ENCODE measurements at places on chromosomes 1 and 21.
A peak's percentile ranks its signal among the peaks of the same experiment; 100 is the strongest.

DNA sequence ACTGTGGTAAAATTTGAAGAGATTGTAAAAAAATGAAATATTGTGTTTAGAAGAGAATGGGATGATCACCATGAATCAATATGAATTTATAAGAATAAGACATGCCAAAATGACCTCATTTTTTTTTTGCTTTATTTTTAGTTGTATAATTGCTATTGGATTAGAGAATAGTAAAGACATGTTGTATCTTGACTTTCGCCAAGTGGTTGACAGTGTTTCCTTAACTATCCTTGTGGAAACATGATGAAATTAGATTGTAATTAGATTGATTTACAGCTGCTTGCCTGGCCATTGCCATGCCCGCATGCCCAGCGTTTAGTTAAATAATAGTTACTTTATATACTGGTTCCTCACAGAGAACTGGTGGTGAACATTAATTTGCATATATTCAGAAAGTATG, 154.9 kb downstream of the MAGI3 start:
- no peak for DNase-seq

DNA sequence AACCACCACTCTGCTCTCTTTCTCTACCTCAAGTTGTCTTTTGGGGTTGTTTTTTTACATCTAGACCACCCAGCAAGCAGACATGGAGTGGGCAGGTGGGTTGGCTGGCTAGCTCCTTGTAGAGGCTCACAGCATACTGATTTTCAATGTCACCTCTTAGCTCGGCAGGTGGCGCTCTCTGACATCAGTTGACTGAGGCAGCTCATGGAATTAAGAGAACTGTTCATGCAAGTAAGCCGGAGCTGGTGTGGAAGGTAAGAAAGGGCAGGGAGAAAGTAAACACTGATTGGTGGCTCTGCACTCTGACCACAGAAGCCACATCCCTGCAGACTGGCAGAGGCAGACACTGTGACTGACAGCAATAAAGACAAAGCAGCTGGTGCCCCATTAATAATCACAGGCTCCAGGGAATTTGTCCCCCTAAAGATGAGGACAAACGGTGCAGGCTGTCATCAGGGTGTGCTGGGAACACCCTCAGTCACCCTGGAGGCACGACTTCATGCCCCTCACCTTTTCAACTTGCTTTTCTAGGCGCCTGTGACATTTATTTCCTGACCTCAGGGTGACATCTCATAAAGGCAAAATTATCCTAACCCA, 226.8 kb downstream of the LMX1A start:
- DNase-seq, result peak; percentile 8

DNA sequence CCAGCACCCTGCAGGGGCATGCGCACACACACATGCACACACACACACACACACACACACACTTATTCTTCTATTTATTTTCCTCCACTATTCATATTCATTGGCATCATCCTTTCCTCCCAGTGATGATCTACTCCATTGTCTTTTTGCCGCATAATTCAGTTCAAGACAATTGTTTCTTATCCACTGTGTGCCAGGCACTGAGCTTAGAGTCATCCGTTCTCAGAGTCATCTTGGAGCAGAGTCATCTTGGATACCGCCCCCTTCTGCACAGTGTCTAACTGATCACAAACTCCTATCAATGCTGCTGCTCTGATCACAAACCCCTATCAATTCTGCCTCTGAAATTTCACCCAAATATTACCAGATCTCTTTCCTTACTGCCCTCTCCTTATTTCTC, 102.8 kb upstream of the PROX1 start:
- no peak for DNase-seq

GRCh38 chr1:206882555-206882954, 14.7 kb upstream of the IL24 start:
- DNase-seq, result no peak

DNA sequence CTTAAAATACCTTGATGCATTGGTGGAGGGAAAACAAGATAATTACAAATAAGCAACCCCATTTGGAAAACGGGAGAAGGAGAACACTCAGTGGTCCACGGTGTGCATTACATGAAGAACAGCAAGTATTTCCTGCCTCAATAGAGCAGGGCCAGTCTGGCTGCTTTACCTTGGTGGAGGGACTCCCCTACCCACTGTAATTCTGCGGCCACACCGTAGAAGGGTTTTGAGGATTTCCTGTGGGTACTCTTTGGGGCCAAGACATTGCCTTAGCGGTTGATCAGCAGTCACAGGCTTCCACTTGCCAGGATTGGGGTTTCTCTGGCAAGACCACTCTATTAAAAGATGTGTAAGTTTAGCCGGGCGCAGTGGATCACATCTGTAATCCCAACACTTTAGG, 16.3 kb upstream of the TMEM54 start:
- DNase-seq, result no peak

DNA sequence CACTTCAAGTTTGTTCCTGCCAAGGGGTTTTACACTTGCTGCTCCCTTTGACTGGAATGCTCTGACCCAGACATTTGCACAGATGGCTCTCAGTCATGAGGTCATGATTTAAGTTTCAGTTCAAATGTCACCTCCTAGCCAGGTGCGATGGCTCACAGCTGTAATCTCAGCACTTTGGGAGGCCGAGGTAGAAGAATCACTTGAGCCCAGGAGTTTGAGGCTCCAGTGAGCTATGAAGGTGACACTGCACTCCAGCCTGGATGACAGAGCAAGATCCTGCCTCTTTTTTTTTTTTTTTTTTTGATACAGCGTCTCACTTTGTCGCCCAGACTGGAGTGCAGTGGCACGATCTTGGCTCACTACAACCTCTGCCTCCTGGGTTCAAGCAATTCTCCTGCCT, 4.5 kb upstream of the ZMYM4 start:
- DNase-seq, result no peak

DNA sequence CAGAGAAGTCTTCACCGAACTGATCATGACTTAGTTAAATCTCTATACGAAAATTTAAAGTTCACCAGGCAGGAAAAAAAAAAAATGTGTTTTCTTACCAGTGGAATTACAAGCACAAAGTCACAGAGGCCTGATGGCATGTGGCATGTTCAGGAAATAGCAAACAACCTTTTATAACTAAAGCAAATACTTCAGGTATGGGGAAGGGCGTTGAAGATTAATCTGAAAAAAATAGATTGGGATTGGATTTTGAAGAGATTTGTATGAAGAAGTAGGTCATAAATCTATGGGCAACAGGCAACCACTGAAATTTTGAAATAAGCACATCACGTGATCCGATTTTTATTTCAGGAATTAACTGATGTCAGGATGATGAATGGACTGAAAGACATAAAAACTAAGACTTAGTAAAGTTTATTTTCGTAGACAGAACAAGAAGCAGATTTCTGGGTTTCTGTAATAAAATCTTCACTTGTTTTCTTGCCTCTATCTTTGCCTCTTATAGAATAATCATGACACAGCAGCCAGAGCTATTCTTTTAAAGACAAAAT, 295.9 kb upstream of the ADGRL4 start:
- DNase-seq, result no peak

GRCh38 chr1:111476761-111477309, 3.1 kb downstream of the C1orf162 start:
- DNase-seq, result peak; percentile 39

- DNase-seq, result no peak
These were observed 4.3 kb upstream of the OR10X1 start for GRCh38 chr1:158583962-158584361.

DNA sequence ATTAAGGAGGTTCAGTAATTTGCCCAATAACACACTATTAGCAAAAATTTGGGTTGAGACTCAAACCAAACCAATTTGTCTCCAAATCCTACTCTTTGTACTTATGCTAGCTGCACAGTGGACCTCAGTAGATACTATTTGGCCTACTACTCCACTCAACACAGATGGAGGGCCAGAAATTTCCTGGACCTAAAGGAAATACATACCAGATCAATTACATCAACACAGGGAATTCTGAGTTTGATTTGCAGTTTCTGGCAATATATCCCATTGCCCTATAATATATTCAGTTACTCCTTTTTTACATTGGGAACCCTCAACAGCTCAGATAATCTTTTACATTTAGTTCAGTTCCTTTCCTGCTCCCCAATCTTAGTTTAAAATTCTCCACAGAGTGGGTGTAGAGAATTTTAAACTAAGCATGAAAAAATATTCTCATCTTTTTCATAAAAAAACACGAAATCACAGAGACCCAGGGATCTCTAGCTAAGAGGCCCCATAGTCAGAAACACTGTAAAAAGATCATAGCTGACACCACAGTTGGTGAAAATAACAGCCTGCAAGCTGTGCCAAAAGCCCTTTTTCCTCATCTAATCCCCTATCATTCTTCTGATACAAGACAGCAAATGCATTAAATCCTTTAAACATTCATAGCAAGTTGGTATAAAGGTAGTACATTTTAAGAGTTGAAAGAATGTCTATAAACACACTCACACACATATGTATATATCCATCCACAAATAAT, 317.7 kb upstream of the ESRRG start:
- DNase-seq, result no peak

DNA sequence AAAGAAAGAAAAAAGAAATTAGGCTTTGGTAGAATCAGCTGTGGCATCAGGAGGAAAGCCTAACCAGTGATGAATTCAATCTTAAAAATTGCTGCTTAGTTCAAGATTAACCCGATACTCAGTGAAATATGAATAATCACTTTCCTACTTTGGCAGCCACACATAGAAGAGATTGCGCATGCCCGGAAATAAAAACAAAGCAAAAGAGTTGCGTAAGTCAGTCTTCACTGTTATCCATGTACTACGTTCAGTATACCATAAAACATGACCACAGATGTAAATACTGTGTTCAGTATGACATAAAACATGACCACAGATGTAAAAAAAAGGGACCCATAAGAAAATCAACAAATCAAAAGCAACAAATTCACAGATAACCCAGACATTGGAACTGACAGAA, 19.2 kb downstream of the CD1D start:
- DNase-seq, result no peak

GRCh38 chr1:218336328-218336727, 8.8 kb upstream of the TGFB2 start:
- DNase-seq, result no peak

GRCh38 chr1:29673669-29674626, 437.6 kb downstream of the PTPRU start:
- DNase-seq, result no peak

GRCh38 chr1:62954758-62955157, 170.8 kb downstream of the ATG4C start:
- no peak for DNase-seq

DNA sequence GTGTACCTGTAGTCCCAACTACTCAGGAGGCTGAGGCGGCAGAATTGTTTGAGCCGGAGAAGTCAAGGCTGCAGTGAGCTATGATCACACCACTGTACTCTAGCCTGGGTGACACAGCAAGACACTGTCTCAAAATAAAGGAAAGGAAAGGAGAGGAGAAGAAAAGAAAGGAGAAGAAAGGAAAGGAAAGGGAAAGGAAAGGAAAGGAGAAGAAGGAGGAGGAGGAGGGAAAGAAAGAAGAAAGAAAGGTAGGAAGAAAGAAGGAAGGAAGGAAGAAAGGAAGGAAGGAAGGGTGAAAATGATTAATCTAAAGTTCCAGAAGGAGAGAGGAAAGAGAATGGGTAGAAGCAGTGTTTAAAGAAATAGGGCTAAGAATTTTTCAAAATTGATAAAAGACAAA, 12.2 kb downstream of the SPOCD1 start:
- DNase-seq, result no peak

DNA sequence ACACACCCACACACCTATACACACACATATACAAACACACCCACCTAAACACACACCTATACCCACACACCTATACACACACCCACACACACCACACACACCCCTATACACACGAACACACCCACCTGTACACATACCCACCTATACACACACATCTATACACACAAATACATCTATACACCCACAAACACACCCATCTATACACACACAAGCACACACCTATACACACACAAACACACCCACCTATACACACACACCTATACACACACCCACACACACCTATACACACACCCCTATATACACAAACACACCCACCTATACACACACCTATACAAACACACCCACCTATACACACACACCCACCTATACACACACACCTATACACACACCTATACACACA, 116.4 kb upstream of the VAMP3 start:
- no peak for DNase-seq
